ENCODE measurements at places on chromosomes 16 and 17. TPM values are rescaled to one million over a fixed set of nuclear protein-coding genes. Genes with fewer than 3 reads are reported as not detected.

CCDC40 gene
- total RNA-seq = 8.4 TPM

CTRB1 gene
- not detected for total RNA-seq

MT4 gene
- not detected for total RNA-seq

TP53 gene
- 16.3 TPM for total RNA-seq

DNA sequence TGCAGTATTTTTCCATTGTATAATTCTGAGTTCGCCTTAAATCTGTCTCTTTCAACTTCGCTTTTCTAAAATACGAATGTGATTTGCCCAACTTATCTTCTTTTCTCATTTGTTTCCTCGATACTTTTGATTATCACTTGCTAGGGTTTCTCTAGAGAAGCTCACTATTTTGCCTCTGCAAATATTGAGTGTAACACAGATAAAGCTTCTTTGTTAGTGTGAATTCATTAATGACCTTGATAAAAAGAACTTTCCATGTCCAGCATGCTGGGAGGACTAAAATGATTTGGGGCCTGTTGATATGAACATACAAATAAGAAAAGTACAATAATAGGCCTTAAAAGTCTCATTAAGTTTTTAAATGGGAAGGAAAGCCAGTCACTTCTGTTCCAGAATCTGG lies 303.3 kb downstream of the MAP2K6 start:
- no peak for DNase-seq

- DNase-seq = peak; percentile 70
Observed at GRCh38 chr17:37490022-37490587, 414 bp downstream of the DUSP14 start.

- DNase-seq = no peak
Observed at GRCh38 chr16:17607609-17608008, 136.8 kb upstream of the XYLT1 start.

GRCh38 chr16:11016524-11016988 lies 72.2 kb downstream of the CLEC16A start:
- no peak for DNase-seq

DNA sequence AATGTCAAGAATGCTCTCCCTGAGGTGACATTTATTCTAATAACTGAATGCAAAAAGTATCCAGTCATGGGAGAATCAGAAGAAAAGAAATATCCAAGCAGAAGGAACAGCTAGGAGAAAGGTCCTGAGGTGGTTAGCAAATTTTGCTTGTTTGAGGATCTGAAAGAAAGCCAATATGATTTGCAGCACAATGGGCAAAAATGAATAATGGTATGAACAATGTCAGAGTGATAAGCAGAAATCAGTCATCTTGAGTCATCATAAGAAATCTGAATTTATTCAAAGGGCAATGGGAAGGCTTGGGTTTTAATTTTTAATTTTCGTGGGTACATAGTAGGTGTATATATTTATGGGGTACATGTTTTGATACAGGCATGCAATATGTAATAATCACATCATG lies 68.5 kb downstream of the BRIP1 start:
- no peak for DNase-seq

DNA sequence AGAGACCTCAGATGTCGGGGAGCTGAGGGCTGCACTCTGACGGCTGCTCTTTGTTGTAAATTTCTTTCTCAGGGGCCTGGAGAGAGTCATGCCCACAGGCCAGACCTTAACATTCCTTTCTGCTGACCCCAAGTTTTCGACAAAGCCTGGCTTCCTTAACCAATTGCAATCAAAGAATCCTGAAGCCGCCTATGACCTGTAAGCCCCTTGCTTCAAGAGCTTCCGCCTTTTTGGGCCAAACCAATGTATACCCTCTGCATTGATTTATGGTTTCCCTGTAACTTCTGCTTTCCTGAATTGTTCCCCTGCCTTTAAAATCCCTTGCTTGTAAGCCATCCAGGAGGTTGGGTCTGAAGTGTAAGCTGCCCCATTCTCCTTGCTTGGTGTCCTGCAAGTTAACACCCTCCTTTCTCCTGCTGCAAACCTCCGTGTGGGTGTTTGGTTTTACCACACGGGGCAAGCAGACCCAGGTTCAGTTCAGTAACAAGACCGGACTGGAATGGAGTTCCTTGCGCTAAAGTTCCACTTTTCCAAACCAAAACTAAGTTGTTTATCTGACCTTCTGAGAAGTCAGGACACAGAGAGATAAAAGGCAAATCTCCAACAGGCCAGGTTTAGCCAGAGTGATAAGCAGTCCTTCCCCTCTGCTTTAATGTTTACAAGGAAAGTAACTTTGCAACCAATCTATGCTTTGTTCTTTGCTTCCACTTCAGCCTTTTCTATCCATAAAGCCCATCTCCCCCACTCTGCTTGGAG lies 141.6 kb downstream of the KCNJ12 start:
- DNase-seq = no peak

DNA sequence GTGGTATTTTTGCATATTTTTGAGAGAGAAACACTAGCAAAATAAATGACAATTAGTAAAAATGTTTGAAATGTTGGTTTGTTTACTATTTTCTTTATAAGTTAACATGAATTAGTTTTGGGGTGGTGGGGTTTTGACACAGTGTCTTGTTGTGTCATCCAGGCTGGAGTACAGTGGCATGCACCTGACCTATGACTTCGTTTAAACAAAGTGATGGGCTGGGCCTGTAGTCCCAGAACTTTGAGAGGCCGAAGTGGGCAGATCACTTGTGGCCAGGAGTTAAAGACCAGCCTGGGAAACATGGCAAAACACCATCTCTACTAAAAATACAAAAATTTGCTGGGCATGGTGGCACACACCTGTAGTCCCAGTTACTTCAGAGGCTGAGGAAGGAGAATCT lies 17.9 kb upstream of the HEATR3 start:
- DNase-seq = no peak

GRCh38 chr16:50525716-50526115 lies 22.5 kb upstream of the NKD1 start:
- no peak for DNase-seq

GRCh38 chr17:1830288-1830687 lies 483 bp downstream of the RPA1 start:
- DNase-seq = no peak

GRCh38 chr16:87316450-87316922 lies 706 bp downstream of the C16orf95 start:
- no peak for DNase-seq

DNA sequence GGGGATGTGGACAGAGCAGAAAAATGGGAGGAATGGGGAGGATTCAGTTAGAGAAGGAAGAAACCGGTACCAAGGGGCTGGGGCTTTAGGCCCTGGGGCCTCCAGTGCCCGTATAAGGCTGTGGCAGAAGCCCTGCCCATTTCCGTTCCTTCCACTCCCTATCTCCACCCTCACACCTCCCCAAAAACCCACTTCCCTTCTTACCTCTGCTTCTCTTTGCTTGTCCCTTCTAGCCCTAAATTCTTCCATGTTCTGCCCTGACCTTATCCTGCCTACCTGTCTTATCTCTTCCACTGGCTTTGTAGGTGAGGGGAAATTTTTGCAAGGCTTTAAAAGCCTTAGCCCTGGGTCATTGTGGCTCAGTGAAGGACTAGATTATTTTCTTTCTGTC lies 4.1 kb downstream of the RNF167 start:
- no peak for DNase-seq

DNA sequence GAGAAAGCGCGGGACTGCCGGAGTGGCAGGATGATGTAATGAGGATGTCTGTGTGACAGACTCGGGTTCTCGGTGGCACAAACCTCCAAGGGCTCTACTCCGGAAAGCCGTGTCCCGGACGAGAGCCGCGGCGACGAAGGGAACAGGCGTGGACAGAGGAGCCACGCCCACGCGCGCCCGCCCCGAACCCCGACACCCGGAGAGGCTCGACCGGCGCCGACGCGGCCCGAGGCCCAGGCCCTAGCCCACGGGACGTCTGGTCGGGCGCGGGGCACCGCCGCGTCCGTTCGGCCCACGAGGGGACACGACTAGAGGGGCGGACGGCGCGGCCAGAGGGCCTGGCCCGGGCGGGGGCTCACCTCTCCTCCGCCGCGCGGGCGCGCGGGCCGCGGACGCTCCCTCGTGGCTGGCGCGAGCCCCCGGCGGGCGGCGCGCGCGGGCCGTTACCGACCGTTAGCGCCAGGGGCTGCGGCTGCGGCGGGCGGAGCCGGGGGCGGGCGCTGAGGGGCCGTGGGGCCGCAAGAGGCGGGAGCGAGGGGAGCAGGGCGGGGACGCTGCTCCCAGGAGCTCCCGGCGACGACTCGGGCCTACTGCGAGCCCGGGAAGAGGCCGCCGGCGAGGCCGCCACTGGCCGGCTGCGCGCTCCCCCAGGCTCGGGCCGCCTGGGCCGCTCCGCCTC lies 2.1 kb upstream of the IRX5 start:
- peak; percentile 88 for DNase-seq

GRCh38 chr17:71115669-71115972 lies 946.3 kb downstream of the KCNJ2 start:
- no peak for DNase-seq

- no peak for DNase-seq
Observed at GRCh38 chr16:52408191-52408845, 138.6 kb downstream of the TOX3 start.

DNA sequence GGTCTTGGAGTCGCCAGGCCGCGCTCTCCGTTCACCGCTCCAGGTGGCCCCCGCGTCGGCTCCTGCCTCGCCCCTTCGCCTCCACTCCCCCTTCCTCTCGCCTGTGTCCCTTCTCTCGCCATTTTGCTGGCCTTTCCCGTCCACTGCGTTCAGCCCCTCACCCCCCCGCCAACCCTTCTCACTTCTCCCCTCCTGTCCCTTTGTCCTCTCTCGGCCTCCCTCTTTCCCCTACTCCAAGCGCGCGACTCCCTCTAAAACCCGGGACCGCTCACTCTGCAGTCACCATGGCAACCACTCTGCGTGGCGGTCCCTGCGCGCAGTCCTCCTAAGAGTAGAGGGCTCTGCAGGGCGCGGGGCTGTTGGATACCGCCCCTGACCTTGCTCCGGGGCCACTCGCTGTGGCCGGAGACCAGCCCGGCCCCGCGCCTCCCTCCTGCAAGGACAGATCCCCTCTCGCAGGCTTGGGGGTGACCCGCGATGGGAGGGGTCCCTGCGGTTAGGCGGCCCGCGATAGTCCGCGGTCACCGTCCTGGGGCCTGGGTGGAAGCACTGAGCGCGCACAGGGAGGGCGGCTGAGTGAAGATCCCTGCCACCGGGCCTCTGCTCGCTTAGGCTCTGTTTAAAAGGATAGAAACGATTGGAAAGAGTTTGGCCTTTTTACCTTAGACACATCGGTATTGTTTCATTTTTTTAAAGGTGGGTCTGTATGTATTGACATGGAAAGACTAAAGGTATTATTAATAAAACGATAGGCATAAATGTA lies 454 bp downstream of the CCDC40 start:
- DNase-seq = no peak

GRCh38 chr17:59838052-59838916 lies 54.5 kb downstream of the TUBD1 start:
- no peak for DNase-seq
